Lower leg skin (tissue), 4 donors: ENCODE measurements at places on chromosomes 3 and 15.

DNA sequence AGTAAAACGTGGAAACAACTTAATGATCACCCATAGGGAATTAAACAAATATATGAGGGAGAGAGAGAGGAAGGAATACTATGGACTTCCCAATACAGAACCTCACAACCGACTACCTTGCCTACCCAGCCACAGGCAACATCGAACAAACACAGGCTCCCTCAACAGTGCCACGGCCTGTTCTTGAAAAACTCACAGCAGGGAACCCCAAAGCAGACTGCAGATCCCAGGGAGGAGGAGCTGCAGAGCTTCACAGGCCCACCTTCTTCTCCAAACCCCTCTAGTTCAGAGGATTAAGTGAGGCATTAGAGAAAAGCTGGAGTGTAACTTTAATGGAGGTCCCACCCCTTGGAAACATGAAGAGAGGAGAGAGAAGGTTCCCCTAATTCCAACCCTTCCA is 110.2 kb downstream of the ST8SIA2 start:
- DNase-seq: no peak

GRCh38 chr3:136667081-136667480 is 85.1 kb downstream of the STAG1 start:
- DNase-seq: no peak

DNA sequence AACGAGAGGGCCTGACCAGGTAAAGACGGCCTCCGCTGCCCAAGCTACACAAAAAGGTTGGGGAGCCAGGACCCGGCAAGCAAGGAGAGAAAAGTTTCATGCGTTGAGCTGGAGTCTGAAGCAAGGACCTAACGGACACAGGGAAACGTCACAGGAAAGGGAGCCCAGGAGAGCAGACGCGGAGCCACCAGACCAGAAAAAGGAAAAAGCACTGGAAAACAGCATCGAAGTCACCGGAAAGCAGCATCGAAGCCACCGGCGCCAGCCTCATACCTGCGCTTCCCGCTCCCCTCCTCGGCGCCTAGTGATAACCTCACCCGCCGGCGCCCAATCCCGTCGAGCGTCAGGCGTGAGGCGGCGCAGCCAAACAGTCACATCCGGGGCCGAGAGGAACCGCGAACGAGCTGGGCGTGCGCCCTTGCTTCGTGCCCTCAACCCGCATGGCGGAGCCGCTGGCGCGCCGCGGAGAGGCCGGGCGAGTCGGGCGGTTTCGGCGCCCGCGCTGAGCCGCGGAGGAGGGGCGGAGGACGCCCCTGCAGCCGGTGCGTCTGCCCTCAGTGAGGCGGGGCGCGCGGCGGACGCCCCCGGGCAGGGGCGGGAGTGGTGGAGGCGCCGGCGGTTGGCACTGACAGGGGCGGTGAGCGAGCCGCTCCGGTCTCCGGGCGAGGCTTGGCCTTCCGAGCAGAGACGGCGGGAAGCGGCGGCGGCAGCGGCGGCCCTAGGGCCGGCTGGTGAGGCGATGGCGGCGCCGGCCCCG is at the start of the genes FBXO45 and WDR53:
Gene FBXO45, plus strand, starts transcription at position 415 of the 757 bp plus-strand sequence. Its CDS starts 325 bp downstream, at position 740.
Gene WDR53, minus strand, starts transcription at position 309 of the 757 bp plus-strand sequence. CDS start 7,079 bp downstream, outside the sequence.
- DNase-seq: peak; percentile 94

DNA sequence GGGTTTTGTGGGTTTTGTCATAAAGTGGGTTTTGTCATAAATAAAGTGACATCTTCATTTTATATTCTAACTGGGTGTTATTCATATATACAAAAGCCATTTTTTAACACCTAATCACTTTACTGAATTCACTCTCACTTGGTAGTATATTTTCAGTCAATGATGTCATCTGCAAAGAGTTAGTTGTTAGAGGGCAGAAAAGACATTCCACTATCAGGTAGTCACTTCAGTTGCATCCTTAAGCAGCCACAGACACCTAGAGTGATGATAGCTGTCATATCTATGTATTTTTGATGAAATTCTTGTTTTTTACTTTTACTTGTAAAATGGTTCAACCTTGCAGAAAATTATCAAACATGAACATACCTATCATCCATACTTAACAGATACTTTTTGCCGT is 89.0 kb downstream of the DHX36 start:
- DNase-seq: no peak

GRCh38 chr15:93341164-93341563 is 252.2 kb upstream of the RGMA start:
- DNase-seq: no peak

DNA sequence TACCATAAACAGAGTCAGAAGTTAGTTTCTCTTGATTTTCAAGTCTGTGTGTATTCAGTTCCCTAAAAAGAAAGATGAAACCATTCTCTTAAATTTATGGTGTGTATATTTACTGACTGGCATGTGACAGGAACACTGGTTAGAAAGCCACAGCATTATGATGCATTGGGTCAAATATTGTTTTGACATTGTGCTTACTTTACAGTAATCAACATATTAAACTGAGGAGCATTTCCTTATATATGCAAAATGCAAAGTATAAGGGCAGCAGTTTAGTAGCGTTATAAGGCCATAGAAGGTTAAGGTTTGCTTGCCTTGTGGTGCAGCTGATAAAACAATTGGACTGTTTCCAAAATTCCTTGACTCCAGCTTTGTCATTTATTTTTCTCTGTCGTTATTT is 72.9 kb downstream of the EPHA3 start:
- DNase-seq: no peak
